ENCODE measurements at places on chromosomes 3 and 15.

DNA sequence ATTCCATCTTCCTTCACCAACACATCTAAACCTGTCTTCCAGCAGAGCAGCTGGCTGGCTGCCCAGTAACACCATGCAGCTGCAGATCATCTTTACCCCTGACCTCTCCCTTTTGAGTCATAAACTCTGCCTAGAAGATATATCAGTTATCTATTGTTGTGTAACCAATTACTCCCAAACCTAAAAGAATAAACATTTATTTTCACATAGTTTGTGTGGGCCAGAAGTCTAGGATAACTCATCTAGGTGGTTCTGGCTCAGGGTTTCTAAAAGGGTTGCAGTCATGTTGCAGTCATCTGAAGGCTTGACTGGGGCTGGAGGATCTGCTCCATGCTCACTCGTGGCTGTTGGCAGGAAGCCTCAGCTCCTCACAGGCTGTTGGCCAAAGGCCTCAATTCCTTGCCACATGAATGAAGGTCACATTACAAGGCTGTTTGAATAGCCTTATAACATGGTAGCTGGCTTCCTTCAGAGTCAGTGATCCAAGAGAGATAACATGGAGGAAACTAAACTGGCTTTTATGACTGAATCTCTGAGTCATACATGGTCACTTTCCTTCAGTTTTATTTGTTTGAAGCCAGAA, 92.8 kb downstream of the GOLIM4 start:
- no peak for DNase-seq

DNA sequence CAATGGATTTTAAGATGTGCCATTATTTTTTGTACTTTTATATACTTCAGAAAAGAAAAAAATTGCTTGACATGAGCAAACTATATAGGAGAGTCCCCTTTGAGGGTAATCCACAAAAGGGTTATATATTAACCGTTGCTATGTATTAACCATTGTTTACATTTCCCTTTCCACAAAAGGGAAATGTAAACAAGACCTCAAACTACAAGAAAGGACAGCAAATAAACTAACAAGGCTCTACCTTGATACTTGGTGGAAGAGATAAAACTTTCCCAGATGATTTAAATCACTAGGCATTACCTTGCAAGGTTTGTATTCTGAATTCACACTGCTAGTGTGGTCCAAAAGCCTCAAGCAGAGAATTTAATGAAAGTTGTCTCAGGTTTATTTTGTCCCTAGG, 616.3 kb upstream of the BCHE start:
- no peak for DNase-seq

GRCh38 chr3:77541203-77541922, 501.5 kb downstream of the ROBO2 start:
- DNase-seq, result no peak

GRCh38 chr3:183275937-183276336, 22.9 kb downstream of the B3GNT5 start:
- DNase-seq, result no peak

GRCh38 chr3:153624310-153625030, 462.4 kb downstream of the RAP2B start:
- DNase-seq, result no peak

DNA sequence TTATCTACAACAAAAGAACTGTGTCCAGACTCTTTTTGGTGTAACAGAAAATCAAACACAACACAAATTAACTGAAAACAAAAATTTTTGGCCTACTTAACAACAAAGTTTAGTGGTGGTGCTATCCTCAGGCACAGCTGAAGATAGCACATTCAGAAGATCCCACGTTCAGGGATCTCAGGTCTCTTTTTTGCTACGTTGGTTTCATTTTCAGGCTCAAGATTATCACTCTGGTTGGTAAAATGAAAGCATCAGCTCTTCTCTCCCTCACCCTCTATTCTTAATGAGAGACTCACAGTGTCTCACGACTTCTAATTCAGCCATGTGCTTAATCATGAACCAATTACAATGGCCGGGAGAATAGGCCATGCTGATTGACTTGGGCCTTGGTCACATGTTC, 146.9 kb upstream of the PTPRG start:
- no peak for DNase-seq

GRCh38 chr15:82890995-82891390, 61.5 kb downstream of the HOMER2 start:
- no peak for DNase-seq

- no peak for DNase-seq
These were observed 215.7 kb upstream of the FEZF2 start for GRCh38 chr3:62589078-62589477.

- peak; percentile 99 for DNase-seq
These were observed 9.7 kb upstream of the EIF1B start for GRCh38 chr3:40299721-40300335.

DNA sequence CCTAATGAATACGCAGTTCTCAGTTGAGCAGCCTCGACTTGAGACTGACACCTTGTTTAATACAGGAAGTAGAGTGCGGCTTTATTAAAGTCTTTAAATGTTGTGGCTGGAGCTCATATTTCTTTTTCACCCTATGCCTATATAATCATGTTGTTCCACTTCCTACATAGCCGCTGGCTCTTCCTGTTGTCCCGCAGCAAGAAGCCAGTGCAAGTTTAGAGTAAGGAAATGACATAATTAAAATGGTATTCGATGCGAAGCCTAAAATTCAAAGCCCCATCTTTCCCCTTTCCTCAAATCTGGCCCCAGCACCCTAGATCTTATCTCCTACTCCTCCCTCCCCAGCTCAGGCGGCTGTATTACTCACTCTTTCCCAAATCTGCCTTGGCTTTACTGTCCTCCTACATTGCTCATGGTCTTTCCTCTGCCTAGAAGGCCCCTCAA, 7.5 kb upstream of the PHLDB2 start:
- no peak for DNase-seq

- no peak for DNase-seq
These were observed 133.9 kb upstream of the SKOR1 start for GRCh38 chr15:67691450-67691849.

DNA sequence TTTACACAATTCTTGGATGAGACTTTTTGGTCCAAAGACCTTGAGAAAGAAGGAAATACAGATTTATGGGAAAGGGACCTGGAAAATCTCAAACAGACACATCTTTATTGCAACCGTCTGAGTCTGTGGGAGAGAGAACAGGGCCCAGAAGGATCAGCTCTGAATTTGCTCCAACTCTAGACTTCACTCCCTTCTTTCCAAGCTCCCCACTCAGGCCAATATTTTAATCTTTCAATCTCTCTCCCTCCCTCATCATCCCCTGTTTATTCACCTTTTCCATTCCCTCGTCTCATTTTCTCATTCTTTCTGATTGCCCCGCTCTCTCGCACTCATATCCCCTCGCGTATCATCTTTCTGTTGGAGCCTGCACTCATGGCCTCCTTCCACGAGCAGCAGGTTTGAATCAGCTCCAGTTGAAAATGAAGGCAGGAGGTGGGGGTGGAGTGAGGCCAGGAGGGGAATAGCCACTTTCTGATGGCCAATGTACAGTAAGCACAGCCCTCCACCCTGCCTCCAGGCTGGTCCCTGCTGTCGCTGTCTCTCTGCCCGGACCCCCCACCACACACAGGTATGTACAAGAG, 63.6 kb upstream of the BOC start:
- DNase-seq, result no peak

- DNase-seq, result peak; percentile 80
These were observed 59.8 kb upstream of the KLHL25 start for GRCh38 chr15:85854345-85855097.

DNA sequence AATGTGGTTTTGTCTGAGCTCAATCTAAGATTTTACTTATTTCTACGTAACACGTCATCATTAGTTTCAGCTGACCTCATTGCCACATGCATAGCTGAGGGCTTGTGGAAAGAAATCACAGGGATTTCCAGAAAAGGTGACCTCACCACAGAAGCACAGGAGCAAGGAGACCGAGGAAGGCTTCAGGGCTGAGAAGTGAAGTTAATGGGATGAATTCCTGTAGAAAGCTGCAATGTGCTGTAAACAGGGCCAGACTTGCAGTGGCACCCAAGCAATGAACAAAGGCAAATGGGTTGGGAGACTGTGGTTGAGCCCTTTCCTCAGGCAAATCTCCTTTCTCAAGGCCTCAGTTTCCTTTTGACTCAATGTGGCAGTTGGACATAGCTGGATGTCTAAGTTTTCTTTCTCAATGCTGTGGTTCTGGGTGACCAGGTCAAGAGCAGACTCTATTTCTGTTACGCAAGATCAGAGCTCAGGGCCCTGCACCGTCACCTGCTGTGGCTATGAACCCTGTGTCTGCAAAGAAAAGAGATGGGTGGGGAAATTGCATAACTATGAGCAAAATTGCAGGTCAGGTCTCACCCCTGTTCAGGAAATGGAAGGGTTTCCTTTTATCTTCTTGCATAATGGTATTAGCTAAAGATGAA, 252.2 kb upstream of the TBL1XR1 start:
- peak; percentile 85 for DNase-seq

DNA sequence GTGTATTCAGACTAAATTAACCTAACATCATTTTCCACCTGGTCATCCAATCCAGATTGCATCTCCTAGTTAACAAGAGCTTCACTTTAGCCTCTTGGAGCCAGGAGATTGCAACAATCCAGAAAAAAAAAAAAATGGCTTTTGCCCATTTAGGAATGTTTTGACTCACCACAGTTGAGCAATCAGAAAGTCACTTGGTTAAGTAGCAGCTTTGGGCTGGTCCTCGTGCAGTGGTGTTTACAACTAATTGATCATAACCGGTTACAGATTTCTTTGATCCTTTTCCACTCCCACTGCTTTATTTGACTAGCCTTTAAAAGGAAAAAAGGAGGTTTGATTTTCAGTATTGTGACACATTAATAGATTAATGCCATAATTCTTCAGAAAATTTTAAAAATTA, 688.8 kb upstream of the CCDC54 start:
- no peak for DNase-seq

- DNase-seq, result peak; percentile 23
These were observed 74.0 kb upstream of the TERB2 start for GRCh38 chr15:44882499-44882968.

DNA sequence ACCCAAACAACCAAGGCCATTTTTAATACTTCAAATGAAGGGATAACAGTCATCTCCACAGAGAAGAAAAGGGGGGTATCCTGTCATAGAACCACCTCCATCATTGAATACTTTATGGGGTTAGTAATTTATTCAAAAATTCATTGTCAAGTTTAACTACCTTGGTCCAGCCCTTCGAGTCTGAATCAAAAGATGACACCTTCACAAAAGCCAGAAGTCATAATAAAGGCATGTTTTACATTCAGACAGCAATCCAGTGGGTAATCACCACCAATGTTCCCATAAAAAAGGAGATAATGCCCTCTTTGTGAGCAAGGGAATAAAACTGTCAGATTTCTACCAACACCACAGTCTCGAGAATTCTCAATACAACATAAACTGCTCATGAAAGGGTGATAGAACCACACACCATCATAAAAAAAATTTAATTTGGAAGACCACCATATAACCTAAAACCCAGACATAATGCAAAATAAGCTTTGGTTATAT, 145.6 kb upstream of the ZBTB20 start:
- DNase-seq, result no peak

GRCh38 chr3:68666429-68667136, 265.8 kb downstream of the TAFA4 start:
- DNase-seq, result no peak

DNA sequence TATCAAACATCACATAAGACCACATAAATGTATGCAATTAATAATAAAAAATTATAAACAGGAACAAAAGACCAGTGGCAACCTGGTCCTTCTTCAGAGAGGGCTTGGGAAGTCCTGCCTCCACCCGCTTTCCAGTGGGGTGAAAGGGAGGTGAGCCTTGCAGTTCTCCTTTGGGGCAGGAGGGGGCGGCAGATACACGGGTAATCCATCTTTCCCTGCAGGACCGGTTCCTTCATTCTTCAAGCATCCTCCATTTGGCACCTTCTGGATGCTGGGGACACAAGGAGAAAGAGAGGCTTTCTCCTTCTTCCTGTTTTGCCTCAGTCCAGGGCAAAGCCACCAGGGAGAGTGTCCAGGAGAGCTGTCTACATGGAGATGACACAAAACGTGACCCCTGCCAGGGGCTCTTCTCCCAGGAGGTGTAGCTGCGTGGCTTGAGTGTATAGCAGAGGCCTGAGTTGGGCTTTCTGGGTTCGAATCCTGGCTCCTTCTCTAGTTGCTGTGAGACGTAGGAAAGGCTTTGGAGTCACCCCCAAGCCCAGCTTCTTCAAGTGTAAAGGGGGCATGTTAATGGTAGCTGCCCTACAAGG, 23.2 kb downstream of the RPLP1 start:
- DNase-seq, result peak; percentile 49

- no peak for DNase-seq
These were observed 37.4 kb upstream of the DCP1A start for GRCh38 chr3:53384465-53385423.
